ENCODE measurements at places on chromosomes 7 and 10.
A peak's percentile ranks its signal among the peaks of the same experiment; 100 is the strongest.

GRCh38 chr7:80883154-80884025, 35.5 kb downstream of the SEMA3C start:
- DNase-seq, result peak; percentile 100

- DNase-seq, result no peak
Measured at GRCh38 chr10:127368929-127369328, 172.5 kb upstream of the INSYN2A start.

- DNase-seq, result no peak
Measured at GRCh38 chr10:69123306-69123746, 652 bp upstream of the VPS26A start.

- DNase-seq, result no peak
Measured at GRCh38 chr7:96305915-96306314, 16.0 kb downstream of the SLC25A13 start.

- DNase-seq, result no peak
Measured at GRCh38 chr7:128939075-128939860, 1.5 kb downstream of the IRF5 start.

GRCh38 chr10:81957976-81958375, 83.0 kb downstream of the NRG3 start:
- DNase-seq, result peak; percentile 71
